ENCODE measurements at places on chromosomes 3 and 15.
A peak's percentile ranks its signal among the peaks of the same experiment; 100 is the strongest.

- DNase-seq = no peak
Measured at GRCh38 chr3:21901484-21901883, 150.5 kb upstream of the ZNF385D start.

DNA sequence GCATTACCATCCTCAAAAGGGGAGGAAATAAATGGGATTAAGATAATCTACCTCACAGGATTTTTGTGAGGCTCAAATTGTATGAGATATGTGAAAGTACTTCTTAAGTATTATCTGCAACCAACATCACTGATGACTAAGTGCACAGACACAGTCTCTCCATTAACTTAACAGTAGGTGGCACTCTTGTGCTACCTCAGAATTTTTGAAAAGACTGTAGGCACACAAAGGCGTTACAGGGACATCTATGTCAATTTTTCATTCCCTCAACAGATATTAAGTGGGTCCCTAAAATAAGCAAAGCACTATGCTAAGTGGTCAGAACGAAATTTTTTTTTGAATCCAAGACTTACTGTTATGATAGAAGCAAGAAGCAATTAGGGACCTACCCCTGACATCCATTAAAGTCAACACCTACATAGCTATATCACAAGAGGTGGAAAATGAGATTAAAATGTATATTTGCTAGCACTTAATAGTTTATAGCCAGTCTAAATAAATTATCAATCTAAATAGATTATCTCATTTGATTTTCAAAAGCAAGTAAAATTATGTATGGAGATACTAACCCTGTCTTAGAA is 52.9 kb downstream of the RYK start:
- peak; percentile 62 for DNase-seq

DNA sequence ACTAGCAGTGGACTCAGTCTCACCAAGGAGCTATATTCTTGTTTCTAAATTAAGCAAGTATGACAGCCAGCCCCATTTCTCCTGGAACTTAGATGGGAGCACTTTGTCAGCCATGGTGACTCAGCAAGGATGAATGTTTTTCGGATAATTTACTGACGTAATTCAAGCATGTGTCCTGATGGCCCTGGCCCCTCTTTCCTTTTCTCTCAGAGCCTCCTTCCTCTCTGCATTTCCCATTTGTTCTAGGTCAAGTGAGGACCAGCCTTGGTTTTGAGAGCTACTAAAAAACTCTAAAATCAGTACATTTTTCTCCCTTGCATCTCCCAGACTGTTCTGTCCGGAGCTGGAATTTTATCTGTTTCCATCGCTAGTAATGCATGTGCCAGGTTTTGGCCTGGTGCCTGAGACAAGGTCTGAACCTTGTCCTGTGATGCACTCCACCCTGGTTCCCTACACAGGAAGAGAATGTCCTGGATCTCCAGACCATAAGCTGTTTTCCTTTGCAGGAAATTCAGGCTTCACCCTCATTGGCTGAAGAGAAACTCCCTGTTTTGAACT is 256.6 kb upstream of the ROPN1 start:
- DNase-seq = no peak

DNA sequence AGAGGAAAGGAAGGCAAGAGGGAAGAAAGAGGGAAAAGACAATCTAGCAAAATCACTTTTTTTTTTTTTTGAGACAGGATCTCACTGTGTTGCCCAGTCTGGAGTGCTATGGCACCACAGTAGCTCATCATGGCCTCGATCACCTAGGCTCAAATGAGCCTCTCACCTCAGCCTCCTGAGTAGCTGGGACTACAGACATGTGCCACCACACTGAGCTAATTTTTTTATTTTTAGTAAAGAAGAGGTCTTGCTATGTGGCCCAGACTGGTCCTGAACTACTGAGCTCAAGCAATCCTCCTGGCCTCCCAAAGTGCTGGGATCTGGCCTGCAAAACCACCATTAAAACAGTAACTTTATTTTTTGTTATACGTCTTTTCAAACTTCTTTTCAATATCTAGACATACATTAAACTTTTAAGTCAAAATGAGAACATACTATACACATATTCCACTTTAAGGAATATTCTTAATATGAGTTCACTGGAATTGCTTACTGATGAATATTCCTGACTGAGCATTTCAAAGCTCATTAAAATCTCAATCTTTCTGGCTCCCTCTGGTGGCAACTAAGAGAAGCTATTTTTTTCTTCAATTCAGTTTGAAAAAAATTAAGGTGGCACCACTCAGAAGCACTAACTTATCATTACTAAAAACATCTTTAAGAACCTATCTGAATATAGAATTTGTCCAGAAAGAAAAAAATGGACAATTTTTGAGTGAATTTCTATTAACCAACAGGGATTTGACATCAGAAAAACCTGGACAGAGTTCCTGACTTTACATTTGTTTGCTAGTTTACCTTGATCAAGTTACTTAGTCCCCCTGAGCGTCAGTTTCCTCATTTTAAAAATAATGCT is 40.9 kb downstream of the UACA start:
- DNase-seq = no peak

DNA sequence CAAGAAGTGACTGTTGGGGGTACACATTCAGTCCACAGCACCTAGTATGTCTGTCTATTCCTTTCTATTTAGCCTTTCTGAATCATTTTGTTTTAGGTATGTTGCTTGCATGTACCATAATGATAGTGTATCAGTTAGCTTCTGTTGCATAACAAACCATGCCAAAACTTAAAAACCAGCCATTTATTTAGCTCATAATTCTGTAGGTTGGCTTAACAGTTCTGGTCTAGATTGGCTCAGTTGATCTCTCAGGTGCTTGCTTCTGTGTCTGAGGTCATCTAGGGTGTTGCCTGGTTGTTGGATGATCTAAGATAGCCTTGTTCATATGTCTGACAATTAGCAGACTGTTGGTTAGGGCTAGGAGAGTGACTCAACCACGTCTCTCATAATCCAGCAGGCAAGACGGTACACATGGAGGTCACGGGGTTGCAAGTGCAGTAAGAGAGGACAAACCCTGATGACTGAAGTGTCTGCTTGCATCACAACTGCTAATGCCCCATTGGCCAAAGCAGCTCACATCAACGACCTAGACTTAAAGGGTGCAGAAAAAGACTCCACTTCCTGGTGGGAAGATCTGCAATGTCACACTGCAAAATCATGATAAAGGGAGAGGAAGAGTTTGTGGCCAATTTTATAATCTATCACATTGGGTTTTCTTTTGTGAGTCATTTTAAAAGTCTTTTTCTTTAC is 6.8 kb upstream of the PDCD6IP start:
- no peak for DNase-seq

GRCh38 chr3:5134019-5134391 is 11.9 kb downstream of the ARL8B start:
- DNase-seq = no peak

DNA sequence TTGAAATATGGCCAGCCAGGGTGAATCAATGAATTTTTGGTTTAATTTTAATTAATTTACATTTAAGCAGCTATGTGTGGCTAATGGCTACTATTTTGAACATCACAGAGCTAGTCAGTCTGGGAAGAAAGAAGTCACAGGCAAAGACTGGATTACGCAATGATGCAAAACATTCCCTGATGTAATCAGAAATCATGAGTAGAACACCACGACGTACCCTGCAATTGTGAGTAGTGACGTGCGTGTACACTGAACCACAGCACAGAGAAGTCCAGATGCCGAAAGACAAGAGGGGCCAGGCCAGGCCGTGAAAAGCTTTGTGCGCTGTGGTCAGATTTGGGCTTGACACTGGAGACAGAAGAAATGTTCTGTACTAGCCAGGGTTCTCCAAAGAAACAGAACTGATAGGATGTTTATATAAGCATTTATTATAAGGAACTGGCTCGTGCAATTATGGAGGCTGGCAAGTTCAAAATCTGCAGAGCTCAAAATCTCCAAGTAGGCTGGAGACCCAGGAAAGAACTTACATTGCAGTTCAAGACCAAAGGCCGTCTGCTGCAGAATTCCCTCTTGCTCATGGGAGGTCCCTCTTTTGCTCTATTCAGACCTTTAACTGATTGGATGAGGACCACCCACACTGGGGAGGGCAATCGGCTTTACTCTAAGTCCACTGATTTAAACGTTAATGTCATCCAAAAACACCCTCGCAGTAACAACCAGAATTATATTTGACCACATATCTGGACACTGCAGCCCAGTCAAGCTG is 44.6 kb downstream of the SH3BP5 start:
- DNase-seq = no peak

DNA sequence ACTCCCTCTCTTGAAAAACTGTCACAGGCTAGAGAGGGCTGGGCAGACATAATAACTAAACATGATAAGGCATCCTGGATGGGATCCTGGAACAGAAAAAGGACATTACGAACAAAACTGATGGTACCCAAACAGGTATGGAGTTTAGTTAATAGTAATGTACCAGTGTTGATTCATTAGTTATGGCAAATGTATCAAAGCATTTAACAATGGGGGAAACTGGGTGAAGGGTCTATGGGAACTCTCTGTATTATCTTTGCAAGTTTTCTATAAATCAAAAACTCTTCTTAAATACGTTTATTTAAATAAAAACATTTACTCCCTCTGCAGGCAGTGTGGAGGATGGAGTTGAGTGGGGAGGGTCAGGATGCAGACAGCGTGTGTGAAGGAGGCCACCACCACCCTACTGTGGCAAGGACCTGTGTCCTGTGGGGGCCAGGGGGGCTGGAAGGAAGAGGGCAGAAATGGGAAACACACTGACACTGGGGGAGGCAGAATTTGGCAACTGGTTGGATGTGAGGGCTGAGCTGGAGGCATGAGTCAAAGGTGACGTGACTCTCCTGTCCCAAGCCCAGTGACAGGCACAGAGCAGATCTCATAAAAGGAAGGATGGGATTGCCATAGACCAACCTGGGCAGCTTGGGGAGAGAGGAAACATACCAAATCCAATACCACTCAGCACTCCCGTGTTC is 59.6 kb upstream of the ITGA11 start:
- DNase-seq = no peak

- no peak for DNase-seq
Measured at GRCh38 chr3:47418167-47419082, 37.6 kb downstream of the PTPN23 start.

- DNase-seq = peak; percentile 69
Measured at GRCh38 chr3:155079746-155080487, at the start of gene MME. Gene MME (plus strand): TSS chr3:155080319. CDS start chr3:155084168, 3,849 bp downstream.

- no peak for DNase-seq
Measured at GRCh38 chr3:124461838-124462632, 268.2 kb upstream of the UMPS start.

GRCh38 chr15:89117790-89118189 is 29.5 kb downstream of the ABHD2 start:
- no peak for DNase-seq

GRCh38 chr15:92224843-92225242 is 168.8 kb upstream of the ST8SIA2 start:
- DNase-seq = no peak

DNA sequence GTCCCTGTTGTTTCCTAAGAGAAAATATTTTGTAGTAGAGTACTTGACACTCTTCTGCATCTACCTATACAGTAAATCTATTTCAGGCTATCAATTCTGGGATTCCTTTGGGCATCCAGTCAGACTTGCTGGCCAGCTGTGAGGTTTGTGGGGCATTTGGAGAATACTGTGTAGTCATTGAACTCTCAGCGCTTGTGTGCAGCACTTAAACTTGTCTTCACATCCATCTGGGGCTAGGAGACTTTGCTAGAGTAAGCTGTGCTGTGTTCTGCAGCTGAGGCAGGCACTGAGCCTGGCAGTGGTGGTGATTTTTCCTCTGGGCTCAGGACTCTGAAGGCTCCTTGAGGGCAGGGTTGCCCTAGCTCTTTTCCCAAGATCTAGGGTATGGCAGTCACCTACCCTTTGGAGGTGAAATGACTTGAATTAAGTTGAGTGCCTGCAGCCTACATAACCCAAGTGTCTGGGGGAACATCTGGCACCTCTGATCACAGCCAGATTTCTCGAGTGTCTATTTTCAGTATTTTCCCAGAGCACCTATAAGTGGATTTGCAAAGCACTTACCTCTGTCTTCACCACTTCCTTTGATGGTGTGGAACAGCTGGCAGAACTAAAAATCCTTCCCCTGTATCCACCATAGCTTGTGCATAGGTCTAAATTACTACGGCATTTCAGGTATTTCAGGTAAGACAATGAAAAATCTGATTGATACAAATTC is 19.3 kb downstream of the CLSTN2 start:
- DNase-seq = peak; percentile 98

GRCh38 chr3:135134684-135135075 is 339.6 kb downstream of the EPHB1 start:
- DNase-seq = no peak

DNA sequence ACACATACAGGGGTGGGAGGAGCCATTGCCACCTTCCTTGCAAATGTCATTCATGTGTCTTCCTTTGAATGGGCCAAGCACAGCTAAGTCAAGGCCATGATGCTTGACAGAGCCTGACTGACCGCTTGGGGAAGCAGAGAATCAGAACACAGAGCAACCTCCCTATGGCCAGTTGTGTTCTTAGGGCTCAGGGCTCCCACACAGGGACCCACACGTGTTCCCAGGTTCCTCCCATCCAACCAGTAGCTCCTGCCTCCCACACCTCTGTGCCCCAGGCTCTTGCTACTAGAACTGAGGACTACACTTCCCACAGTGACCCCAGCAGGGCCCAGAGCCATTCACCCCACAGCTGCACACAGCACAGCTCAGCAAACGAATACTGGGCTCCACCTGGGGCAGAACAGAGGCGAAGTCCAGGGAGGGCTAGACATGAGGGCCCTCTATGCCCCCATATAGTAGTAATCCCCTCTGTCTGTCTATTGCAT is 42.9 kb downstream of the KLF15 start:
- no peak for DNase-seq

DNA sequence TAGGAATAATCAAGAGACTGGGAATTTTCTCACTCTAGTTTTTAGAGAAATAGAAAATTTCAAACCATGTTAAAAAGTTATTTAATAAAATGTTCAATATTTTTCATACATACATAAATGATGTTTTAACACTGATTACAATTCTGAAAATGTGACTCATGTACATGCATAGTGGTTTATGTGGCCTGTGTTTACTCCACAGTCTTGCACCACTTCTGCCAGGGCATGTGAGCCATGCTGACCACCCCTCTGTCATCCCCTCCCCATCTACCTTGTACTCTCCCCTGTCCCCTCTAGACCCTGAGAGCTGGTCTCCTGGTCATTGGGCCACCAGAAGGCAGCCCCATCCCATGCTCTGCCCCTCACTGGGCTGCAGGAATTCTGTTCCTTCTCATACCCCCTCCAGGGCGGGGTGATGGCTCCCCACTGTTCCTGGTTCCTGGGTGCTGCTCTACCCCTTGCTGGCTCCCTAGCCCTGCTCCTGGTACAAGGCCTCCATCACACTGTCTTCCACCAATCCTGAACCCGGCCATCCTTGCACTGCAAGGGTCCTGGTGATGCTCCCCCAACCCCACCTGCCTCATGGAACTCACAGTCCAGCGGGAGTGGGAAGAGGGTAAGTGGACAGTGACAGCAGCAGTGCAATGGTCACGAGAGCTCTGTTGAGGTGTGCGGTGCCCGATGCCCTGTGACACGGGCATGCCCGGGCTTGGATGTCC is 24.2 kb upstream of the SLC41A3 start:
- no peak for DNase-seq

DNA sequence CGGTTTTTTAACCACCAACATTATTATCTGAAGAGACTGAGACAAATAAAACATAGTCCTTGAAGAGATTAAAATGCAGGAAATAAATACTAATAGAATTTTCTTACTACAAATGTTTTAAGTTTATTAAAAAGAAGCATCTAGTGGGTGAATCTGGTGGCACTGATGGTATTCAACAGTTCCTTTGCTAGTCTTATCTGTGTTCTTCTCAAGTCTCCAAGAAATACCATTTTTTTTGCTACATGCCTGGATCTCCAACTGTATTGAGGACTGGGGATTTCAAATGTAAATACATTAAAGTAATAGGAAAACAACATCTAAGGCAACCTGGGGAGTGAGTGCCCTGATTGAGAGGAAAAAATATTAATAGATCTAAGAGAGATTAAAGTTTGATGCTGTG is 21.9 kb downstream of the THOC7 start:
- no peak for DNase-seq
